ENCODE measurements at places on chromosomes 7 and 10. TPM values are rescaled to one million over a fixed set of nuclear protein-coding genes. Genes with fewer than 3 reads are reported as not detected.

The IL6 gene
- 37.3 TPM for total RNA-seq

DNA sequence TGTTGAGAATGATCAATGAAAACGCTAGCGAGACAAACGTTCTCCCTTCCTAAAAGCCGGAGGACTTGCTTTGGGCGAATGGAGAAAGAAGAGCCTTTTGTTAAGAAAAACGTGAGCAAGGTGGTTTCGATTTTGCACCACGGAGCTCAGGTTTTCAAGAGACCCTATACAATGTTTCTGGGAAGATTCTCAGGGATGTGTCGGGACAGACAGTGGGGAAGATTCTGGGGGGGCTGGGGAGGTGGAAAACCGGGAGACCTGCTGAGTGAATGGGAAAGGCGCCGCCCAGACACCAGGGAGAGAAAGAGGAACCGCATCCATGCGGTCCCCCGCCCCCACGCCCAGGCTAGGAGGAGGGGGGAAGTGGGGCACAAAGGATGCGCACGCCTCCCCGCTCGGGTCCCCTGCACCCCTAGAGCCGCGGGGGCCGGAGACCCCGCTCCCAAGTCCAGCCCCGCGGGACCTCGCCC is 745 bp downstream of the YWHAG start:
- H3K4me3 ChIP-seq: peak overlapping the region; percentile 81
- peak overlapping the region; percentile 98 for H3K27ac ChIP-seq
- H3K4me1 ChIP-seq: peaks cover 4% of the 10 kb centered on the region
- DNase-seq: peak; percentile 82

DNA sequence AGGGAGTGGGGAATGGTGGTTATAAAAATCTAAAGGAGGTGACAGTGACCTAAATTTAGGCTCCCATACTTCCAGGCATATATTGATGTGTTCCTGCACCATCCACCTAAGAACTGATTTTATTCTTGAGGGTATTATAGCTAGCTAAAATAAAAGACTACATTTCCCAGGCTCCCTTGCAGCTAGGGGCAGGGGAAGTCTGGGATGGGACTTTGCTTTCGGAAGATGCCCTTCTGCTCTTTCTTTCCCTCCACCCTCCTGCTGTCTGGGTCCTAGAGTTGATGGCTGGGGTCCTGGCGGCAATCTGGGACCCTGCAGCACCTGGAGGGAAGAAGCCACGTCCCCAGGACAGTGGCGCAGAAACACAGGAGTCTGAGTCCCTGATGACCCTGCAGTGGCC is 53.8 kb upstream of the SAMD8 start:
- no peak overlapping the region for H3K27ac ChIP-seq
- H3K27me3 ChIP-seq: no peaks in the 10 kb centered on the region
- H3K36me3 ChIP-seq: no peaks in the 10 kb centered on the region
- no peaks in the 10 kb centered on the region for H3K4me1 ChIP-seq
- H3K4me3 ChIP-seq: no peak overlapping the region

GRCh38 chr10:124966008-124966407 is 24.1 kb downstream of the ZRANB1 start:
- no peak for DNase-seq
- no peak overlapping the region for H3K4me3 ChIP-seq
- no peak overlapping the region for H3K27ac ChIP-seq
- peaks cover 15% of the 10 kb centered on the region for H3K36me3 ChIP-seq
- peaks cover 7% of the 10 kb centered on the region for H3K4me1 ChIP-seq
